AG10803 (cell line): ENCODE measurements at places on chromosomes 3 and 15.

GRCh38 chr3:190534986-190535385 is 21.1 kb downstream of the IL1RAP start:
- DNase-seq = no peak

GRCh38 chr15:48467801-48468200 is 136.6 kb downstream of the DUT start:
- no peak for DNase-seq

- DNase-seq = no peak
Observed at GRCh38 chr3:134066651-134067530, 37.2 kb upstream of the SLCO2A1 start.

- DNase-seq = no peak
Observed at GRCh38 chr3:134998158-134998557, 203.1 kb downstream of the EPHB1 start.

GRCh38 chr3:190183121-190183520 is 62.4 kb upstream of the P3H2 start:
- peak; percentile 96 for DNase-seq

DNA sequence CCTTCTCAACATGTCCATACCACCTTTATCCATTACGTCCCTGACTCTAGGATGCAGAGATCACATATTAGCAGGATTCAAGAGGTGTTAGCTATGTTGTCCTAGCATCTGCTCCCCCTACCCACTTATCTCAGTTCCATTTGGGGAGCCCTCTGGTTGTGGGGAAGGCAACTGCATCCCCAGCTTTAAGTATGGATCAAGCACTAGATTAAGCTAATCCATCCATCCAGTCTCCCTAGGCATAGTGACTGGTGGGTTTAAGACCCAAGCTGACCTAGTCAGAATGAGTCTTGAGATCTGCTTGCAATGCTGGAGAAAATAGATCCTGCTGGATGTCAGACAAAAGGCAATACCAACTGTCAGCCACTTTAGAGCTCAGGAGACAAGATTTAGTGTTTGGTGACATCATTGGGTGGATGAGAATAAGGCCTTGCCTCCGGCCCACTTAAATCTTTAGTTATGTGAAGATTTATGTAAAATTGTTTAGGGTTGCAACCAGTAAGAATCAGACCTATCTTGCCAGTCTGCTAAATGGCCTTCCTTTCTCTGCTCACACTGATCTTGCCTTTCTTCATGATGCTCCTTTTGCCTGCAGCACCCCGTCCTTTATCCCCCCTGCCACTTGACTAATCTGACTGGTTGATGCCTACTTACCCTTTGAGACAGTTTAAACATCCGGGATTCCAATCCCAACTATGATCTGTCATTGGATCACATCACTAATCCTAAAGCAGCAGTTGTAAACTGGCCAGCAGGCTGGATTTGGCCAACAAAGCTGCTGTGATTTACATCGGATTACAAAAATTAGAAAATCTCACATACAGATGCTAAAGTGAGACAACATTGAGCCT is 2.1 kb upstream of the ISY1 start:
- DNase-seq = no peak

DNA sequence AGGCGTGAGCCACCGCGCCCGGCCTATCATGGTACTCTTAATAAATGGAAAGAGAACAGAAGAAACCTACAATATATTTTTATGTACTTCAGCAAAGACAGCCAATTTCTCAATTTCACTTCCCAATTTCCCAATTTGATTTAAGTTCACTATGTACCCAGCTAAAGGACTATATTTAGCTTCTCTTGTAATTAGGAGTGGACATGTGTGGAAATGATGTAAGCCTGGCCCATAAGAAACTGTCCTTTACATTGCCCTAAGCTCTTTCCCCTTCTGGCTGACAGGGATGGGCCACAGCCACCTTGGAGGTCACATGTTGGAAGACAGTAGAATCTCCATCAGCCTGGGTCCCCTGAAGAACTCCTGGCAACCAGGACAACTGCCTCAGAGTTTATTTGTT is 6.2 kb downstream of the TMEM39A start:
- DNase-seq = no peak

- DNase-seq = no peak
Observed at GRCh38 chr3:135966271-135966961, 888 bp downstream of the PPP2R3A start.

DNA sequence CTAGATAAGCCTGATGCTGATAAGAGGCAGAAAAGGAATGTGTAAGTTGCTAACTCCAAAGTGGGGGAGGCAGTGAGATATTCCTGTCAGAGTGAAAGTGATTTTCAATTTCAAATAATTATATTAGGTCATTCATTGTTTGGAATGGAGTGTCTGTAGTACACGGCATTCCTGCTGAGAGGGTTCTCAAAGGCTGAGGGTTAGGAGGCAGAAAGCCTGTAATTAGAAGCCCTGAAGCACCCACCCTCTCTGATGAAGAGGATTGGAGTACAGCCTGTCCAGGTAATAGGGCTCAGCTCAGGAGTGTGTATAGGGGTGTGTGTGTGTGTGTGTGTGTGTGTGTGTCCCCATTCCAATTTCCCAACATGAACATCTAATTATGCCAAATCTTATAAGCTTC is 486.8 kb downstream of the MAGI1 start:
- no peak for DNase-seq

- peak; percentile 83 for DNase-seq
Observed at GRCh38 chr15:49238342-49238741, 68.3 kb downstream of the GALK2 start.
